A549 treated with GW870086 at 1 μM for 4 hours (cell line): ENCODE measurements at places on chromosomes 7 and 10. TPM values are rescaled to one million over a fixed set of nuclear protein-coding genes. Genes with fewer than 3 reads are reported as not detected.

RBAK gene
- total RNA-seq, result 4.3 to 7.3 TPM (median 6.1 TPM) in 5 replicates

EEPD1 gene
- 57.7 to 64.9 TPM (median 61.0 TPM) in 5 replicates for total RNA-seq

ASB10 gene
- total RNA-seq, result not detected in 5 replicates

FRMD4A gene
- total RNA-seq, result 3.3 to 5.5 TPM (median 3.8 TPM) in 5 replicates

SLC35G1 gene
- 7.1 to 9.7 TPM (median 8.9 TPM) in 5 replicates for total RNA-seq

MARCHF5 gene
- total RNA-seq, result 32.6 to 37.3 TPM (median 34.5 TPM) in 5 replicates

ZNF775 gene
- 4.5 to 6.3 TPM (median 5.2 TPM) in 5 replicates for total RNA-seq

SLC18A3 gene
- total RNA-seq, result not detected in 5 replicates

LBX1 gene
- total RNA-seq, result not detected in 5 replicates

WDR11 gene
- total RNA-seq, result 17.9 to 26.6 TPM (median 22.8 TPM) in 5 replicates

GRM3 gene
- total RNA-seq, result not detected in 5 replicates

ANLN gene
- total RNA-seq, result 56.3 to 80.4 TPM (median 71.0 TPM) in 5 replicates

MYOZ1 gene
- total RNA-seq, result not detected in 5 replicates

OR6V1 gene
- not detected in 5 replicates for total RNA-seq

LEP gene
- not detected in 5 replicates for total RNA-seq

EPO gene
- 0.09 TPM in 1 of 5 replicates, not detected in the others for total RNA-seq

MOGAT3 gene
- not detected in 5 replicates for total RNA-seq

GNG11 gene
- total RNA-seq, result 39.4 to 47.2 TPM (median 43.5 TPM) in 5 replicates

HERPUD2 gene
- 15.0 to 22.6 TPM (median 19.8 TPM) in 5 replicates for total RNA-seq

HMX3 gene
- total RNA-seq, result 0.19 TPM in 1 of 5 replicates, not detected in the others

RNF133 gene
- total RNA-seq, result not detected in 5 replicates

MMD2 gene
- not detected in 5 replicates for total RNA-seq

XPNPEP1 gene
- 34.0 to 39.6 TPM (median 35.6 TPM) in 5 replicates for total RNA-seq

AGMO gene
- total RNA-seq, result 0.35 to 1.6 TPM (median 0.89 TPM) in 5 replicates

PRKG1 gene
- 0.02 TPM in 2 of 5 replicates, not detected in the others for total RNA-seq

SEMA3C gene
- 44.9 to 71.7 TPM (median 64.4 TPM) in 5 replicates for total RNA-seq

SPACDR gene
- 0.65 to 1.3 TPM (median 0.70 TPM) in 5 replicates for total RNA-seq

PHYHIPL gene
- 0.27 to 0.80 TPM (median 0.34 TPM) in 5 replicates for total RNA-seq

ADIRF gene
- not detected in 5 replicates for total RNA-seq

SPDYE5 gene
- total RNA-seq, result not detected in 5 replicates

SMO gene
- total RNA-seq, result 11.5 to 16.2 TPM (median 13.6 TPM) in 5 replicates

HHEX gene
- total RNA-seq, result 12.0 to 13.9 TPM (median 12.4 TPM) in 5 replicates

TMEM139 gene
- 0.69 to 1.9 TPM (median 1.2 TPM) in 5 replicates for total RNA-seq

FOXI2 gene
- not detected in 5 replicates for total RNA-seq

NPM3 gene
- total RNA-seq, result 105 to 122 TPM (median 120 TPM) in 5 replicates

AKR1C8 gene
- 0.14 to 0.31 TPM (median 0.17 TPM) in 4 of 5 replicates, not detected in the other for total RNA-seq

NPFFR1 gene
- total RNA-seq, result 0.05 TPM in 1 of 5 replicates, not detected in the others

SFRP5 gene
- 1.8 to 2.5 TPM (median 2.1 TPM) in 5 replicates for total RNA-seq

FAM25G gene
- total RNA-seq, result 1.3 to 2.7 TPM in 2 of 5 replicates, not detected in the others

TMEM184A gene
- 6.7 to 13.2 TPM (median 9.5 TPM) in 5 replicates for total RNA-seq

CCDC136 gene
- total RNA-seq, result 1.1 to 2.3 TPM (median 2.2 TPM) in 5 replicates

NAT16 gene
- total RNA-seq, result 0.06 to 0.25 TPM (median 0.11 TPM) in 5 replicates

CHST15 gene
- total RNA-seq, result 8.6 to 10.9 TPM (median 10.3 TPM) in 5 replicates
